Stomach (tissue), 19 donors: ENCODE measurements at places on chromosomes 6 and 20.

DNA sequence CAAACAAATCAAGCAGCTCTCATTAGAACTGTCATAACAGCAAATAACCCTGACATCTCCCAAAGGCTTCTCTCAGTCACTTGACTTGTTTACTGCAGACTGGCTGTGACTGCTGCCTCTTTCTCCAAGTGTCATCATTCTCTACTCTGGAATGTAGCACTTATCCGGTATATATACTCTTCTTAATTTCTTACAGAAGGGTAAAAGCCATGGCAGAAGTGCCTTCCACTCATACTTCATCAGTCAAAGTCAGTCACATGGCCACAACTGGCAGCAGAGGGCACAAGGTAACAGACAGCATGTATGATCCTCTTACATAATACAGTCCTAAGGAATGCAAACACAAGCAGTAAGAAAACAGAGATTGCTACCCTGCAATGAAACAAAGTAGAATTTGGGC is 9.3 kb downstream of the NAPB start:
- DNase-seq = no peak

DNA sequence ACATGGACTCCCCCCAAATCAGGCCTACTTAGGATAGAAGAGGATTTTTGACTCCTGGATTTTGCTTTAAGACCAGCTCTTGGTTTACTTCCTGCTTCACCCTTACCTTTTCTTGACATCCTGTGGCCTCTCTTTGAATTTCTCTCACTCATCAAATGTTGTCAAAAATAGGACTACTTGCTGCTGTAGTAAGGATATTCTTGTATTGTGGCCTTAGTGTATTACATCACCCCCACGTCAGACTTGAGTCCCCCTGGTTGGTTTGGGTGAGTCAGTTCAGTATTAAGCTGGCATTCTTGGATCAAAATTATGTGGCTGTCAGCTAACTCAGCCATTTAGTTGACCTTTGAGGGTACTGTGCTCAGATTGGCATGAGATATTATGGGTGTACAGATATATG is 1.1 kb downstream of the TPX2 start:
- peak; percentile 37 for DNase-seq

DNA sequence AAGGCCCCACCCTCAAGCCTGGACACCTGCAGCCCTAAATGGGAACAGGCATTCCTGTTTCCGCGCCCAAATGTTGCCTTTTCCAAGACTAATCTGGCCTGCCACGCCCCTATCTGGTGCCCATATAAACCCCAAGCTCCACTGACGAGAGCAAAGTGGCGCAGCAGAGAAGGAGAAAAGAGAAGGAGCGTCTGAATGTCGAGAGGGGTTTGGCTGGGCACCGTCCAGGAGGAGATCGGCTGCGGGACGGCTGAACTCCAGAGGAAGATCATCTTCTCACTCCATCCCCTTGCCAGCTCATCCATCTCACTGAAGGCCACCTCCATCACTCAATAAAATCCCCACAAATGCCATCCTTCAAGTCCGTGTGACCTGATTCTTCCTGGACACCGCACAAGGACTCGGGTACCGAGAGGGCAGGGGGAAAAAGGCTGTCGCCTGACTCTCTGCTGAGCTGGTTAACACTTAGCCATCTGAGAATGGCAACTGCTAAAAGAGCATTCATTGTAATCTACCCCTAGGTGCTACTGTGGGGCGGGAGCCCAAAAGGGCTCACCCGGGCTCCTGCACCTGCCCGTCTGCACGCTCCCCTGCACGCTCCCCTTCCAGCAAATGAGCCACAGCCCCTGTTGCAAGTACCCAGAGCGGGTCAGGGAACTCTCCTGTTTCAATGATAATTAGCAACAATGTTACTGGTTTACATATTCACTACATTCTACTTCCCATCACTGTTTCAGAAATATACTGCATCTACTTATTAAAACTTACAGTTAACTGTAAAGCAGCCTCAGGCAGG is 23.5 kb downstream of the TAF4 start:
- DNase-seq = no peak

GRCh38 chr20:25000268-25000801 is 7.8 kb upstream of the APMAP start:
- DNase-seq = peak; percentile 96

DNA sequence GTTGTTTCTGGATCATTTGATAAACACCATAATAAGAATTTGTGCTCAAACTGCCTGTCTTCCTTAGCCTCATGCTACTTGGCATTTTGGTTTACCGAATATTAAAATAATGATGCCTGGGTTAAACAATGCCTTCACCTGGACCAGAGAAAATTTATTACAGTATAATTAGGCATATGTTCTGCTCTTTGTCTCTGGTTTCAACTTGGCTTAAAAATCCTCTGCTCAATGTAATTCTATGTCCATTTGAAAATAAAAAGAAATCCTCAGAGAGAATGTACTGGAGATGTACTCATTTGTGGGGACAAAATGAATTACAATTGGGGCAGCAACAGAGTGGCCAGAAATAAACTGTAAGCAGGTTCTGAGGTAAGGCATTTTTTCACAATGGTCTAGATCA is 95.0 kb downstream of the DST start:
- no peak for DNase-seq

DNA sequence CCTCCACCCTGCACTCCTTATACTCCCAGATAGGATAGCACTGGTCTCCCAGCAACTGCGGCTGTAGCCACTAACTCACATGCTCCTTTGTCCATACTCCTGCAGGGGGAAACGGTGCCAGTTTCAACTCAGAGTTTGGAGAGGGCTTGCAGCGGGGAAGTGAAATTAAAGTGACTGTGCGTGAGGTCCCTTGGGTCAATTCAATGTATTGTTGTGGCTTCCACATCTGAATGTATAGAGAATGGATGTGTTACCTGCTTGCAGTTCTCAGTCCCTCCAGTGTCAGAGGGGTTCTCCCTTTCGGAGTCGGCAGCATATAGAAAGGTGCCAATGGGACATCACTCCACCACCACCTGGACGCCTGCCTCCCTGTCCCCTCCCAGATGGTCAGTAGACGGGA is 93.6 kb upstream of the CNKSR3 start:
- DNase-seq = no peak

GRCh38 chr20:10789386-10789785 is 115.6 kb upstream of the JAG1 start:
- DNase-seq = no peak

- no peak for DNase-seq
These were observed 66.2 kb downstream of the SLC22A23 start for GRCh38 chr6:3390698-3391097.

GRCh38 chr20:23125625-23126191 is 39.6 kb upstream of the CD93 start:
- no peak for DNase-seq

- DNase-seq = no peak
These were observed 29.3 kb upstream of the TBC1D7 start for GRCh38 chr6:13357551-13358075.

DNA sequence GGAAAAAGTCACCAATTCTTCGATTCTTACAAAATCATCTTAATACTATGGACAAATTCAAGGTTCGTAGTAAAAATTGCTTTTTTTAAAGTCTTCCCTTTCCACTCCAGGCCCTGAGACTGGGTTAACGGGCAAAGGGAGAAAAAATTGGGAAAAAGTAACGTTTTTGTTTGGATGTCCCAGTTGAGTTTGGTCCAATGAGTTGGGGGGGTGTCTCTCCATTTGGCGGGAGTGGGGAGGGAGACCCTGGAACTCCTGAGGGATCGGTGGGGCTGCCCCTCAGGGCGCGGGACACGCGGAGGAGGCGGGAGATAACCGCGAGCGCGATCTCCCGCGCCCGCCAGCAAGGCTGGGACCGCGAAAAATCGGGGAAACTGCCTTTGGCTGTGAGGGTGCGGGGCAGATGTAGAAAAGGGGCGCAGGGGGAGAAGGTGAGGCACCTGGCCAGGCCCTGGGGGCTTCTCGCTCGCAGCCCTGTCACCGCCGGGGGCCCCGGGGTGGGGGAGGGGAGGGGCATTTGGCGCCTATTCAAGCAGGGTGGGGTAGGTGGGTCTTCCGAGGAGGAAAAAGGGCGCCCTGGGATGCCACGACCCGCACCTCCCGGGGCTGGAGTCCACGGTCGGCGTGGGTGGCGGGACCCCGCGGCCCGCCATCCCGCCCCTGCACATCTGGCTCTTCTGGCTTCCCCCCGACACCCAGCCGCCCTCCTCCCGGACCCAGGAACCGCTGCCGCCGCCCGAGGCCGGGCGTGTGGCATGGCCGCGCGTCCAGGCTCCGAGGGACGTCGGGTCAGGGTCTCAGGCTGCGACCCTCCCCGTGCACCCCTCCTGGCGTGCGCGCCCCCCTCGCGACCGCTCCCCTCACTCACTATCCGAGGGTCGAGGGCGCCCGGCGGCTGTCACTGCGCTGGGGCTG is 595 bp downstream of the FBXO5 start:
- DNase-seq = no peak

DNA sequence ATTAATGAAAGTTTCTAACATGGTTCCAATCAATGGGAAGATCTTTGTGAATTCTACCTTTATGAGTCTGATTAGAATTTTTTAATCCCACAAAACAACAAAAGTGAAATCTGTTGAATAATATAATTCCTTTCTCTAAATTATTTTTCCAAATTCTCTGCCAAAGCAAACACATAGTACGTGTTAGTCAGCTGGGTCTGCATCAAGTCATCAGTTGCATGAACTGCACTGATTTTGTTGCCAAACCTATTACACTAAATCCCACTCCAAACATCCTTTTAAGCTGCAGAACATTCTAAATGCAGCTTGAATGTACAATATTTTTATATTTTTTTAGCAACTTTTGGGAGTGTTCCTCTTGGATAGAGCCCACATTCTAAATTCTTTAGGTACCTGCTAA is 199.0 kb upstream of the HSF2 start:
- DNase-seq = no peak

DNA sequence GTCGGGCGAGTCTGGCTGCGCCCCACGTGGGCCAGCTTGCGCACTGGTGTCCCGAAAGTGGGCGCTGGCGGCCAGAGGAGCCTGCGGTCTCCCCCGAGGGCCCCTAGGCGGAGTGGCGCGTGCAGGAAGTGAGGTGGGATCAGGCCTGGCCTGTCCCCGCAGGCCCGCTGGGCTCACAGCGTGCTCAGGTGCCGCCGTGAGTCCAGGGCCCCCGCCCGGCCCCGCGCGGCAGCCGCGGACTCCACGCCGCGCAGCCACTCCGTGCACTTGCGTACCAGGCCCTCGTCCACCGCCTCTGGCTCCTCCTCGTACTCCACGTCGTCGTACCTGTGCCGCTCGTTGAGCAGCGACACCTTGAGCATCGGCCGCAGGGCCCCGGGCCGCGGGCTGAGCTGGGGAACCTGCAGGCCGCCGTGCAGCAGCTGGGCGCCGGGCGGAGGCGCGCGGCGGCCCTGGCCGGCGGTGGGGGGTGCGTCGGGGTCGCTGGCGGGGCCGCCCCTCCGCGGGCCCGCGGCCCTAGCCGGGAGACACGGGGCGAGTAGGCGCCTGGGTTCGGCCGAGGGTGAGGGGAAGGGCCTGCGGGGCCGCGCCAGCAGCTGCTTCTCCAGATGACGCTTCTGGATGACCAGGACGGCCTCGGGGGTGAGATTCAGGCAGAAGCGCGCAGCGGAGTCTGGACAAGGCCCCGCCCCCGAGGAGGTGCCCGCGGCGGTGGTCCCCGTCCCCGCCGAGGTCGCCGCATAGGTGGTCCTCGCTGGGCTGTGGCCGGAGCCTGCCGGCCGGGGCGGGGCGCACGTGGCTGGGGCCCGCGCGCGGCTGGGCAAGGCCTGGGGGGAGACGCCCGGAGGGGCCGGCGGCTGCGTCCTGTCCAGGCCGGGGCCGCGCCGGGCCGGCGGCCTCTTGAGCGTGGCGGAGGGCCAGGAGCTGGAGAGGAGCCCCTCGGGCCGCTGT is 835 bp downstream of the PRR18 start:
- no peak for DNase-seq

DNA sequence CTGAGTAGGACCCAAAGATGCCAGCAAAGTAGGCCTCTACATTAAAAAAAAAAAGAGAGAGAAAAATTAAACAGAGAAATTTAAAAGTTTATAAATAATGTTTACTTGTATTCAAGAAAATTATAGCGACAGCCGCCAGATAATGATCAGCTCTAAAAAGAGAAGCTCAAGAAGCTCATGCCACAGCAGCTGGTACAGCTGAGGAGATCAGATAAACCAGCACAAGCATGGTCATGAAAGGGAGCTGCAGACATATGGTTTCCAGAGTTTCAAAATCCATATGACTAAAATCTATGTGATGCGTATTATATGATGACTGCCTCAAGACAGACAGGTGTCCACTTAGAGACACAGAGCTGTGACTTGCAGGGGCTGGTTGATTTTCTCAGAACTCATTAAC is 13.6 kb upstream of the HLA-C start:
- DNase-seq = no peak

DNA sequence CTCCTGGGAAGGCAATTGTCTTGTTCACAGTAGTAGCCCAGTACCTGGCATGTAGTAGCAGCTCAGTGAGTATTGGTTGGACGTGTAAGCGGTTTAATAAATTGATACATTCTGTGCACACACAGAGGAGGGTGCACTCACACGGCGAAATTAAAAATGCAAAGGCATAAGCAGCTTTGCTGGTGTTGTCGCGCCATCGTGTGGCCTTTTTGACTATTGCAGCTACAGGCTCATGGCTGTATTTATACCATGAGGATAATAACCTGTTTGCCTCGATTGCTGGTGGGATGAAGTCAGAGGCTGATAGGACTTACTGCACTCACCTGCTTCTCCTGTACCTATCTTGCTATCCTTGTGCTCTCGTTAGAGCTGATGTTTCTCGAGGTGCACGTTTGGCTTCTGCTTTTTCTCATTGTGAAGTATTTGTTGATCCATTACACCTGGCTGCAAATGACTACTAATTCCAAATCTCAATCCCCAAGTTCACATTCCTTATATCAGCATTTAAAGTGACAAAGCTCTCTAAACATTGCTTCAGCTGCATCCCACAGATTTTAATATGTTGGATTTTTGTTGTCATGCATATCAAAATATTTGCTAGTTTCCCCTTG is 61.5 kb downstream of the TBXT start:
- peak; percentile 81 for DNase-seq

DNA sequence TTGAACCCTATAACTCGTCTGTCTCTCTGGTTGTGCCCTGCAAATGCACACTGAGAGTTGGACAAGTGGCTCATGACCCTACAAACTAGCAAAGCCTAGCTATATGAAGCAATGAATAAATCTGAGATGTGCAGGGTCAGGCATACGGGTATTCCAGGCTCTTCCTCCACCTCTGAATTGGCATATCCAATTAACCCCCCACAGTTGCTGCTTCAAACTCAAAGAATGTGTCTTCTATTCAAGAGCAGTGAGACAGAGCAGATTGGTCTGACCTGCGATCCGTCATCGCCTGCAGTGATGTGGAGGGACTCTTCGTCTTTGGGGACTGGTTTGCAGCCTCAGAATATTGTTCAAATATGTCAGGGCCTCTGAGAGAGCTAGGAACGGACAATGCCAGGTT is 59.8 kb downstream of the LAMP5 start:
- no peak for DNase-seq

DNA sequence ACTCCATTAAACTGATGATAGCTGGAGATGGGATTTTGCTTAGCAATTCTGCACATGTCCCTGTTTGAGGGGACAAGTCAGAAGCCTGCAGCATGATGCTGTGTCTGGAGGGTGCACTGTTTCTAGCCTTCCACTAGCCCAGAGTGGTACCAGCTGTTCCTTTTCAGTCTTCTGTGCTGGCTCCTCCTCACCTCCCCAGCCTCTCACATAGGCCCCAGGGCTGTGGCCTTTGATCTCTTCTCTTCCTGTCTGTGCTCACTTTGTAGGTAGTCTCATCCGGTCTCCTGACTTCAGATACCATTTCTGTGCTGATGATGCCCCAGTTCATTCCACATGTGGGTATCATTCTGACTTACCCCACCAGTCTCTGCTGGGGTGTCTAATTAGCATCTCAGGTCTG is 126.3 kb downstream of the HIVEP1 start:
- no peak for DNase-seq

- DNase-seq = no peak
These were observed 27.3 kb downstream of the MANBAL start for GRCh38 chr20:37316775-37317170.

- DNase-seq = no peak
These were observed 20.5 kb downstream of the CAPN11 start for GRCh38 chr6:44179072-44179536.
